SIG-M5 (cell line): ENCODE measurements at places on chromosomes 1 and 21.

GRCh38 chr1:204313675-204314074 lies 46.1 kb downstream of the PLEKHA6 start:
- DNase-seq: no peak

DNA sequence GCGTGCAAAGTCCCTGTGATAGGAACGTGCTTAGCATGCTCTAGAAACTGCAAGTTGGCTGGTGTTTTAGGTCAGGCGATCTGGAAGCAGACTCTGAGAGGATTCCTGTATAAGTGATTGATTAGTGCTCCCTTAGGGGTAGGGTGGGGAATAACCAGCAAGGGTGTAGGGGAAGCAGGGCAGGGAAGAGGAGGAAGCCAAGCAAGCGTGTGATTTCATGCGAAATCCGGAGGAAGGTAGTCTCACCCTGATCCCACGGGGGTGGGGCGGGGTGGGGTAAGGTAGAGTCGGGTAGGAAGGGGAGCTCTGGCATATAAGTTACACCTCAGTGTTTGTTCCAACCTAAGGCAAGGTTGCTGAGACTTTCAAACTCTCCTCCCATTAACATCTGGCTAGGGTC lies 24.9 kb upstream of the CTPS1 start:
- DNase-seq: no peak

DNA sequence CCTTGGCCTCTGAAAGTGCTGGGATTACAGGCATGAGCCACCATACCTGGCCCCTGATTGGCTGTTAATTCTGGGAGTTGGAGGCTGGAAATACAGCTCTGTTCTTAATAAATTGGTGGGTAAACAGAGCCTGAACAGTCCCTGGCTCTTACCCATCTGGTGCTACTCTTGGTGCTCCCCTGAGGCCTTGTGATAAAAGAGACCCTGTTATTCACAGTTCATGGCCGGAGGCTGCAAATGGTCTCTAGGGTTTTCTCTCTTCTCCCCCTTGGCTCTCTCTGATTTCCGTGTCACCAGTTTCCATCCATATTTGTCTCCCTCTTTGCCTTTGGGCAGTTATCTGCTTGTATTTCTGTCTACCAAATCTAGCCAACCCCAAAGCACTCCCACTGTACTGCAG lies 17.2 kb downstream of the NFASC start:
- no peak for DNase-seq

GRCh38 chr21:25115021-25115420 lies 492.3 kb downstream of the MRPL39 start:
- DNase-seq: no peak

DNA sequence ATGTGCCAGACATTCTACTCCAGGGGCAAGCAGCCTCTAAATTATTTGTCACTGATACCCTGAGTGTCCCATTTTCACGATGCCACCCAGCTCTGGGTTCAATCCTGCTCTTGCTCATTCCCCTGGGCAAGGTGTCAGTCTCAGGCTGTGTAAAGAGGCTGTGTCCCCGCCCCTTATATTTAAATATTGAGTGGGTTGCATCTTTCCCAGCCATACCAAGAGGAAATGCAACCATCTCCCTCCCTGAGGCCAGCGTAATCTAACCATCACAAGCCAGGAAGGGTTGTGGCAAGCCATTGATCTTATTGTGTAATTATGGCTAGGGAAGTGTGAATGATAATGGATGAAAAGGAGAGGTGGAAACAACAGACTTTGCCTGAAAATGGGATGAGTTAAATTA lies 54.7 kb upstream of the CLDN14 start:
- DNase-seq: no peak

DNA sequence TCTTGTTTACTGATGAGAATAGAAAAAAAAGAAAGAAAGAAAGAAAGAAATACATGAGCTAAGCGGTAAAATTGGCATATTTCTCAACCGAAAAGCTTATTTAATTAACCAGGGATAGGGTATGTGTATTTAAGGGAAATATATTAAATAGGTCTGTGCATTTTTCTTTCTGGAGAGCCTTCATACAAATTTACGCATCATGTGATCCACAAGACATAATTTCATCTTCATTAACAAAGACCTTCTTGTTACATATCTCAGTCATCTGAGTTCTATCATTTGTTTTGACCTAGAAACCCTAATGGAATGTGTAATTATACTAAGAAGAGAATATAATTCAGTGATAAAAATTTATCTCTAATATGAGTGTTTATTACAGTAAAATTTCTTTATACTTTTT lies 37.2 kb downstream of the CFH start:
- no peak for DNase-seq

GRCh38 chr1:33242652-33243051 lies 13.6 kb upstream of the ZNF362 start:
- no peak for DNase-seq

GRCh38 chr1:220420726-220421125 lies 107.2 kb upstream of the MARK1 start:
- no peak for DNase-seq

GRCh38 chr1:17045634-17046333 lies 8.0 kb downstream of the SDHB start:
- no peak for DNase-seq

GRCh38 chr1:226166341-226166740 lies 20.2 kb downstream of the ACBD3 start:
- no peak for DNase-seq

- DNase-seq: no peak
These were observed 30.2 kb upstream of the CA6 start for GRCh38 chr1:8915446-8915845.

DNA sequence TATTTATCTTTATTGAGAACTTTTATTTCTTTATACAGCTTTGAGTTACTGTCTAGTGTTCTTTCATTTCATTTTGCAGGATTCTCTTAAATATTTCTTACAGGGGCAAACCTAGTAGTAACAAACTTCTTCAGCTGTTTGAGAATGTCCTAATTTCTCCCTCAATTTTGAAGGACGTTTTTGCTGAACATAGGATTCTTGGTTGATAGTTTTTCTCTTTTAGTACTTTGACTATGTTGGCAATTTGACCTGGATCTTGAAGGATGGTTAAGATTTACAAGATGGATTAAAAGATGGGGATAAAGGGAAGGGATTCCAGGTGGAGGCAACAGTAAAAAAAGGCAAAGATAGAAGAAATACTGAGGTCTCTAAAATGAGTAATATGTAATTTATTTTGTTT lies 38.9 kb downstream of the XPR1 start:
- no peak for DNase-seq

GRCh38 chr1:30809514-30810263 lies 52.1 kb upstream of the LAPTM5 start:
- DNase-seq: no peak
